Gastrocnemius medialis (tissue), 4 donors: ENCODE measurements at places on chromosomes 11 and 22. TPM values are rescaled to one million over a fixed set of nuclear protein-coding genes. Genes with fewer than 3 reads are reported as not detected.
A peak's percentile ranks its signal among the peaks of the same experiment; 100 is the strongest.

DNA sequence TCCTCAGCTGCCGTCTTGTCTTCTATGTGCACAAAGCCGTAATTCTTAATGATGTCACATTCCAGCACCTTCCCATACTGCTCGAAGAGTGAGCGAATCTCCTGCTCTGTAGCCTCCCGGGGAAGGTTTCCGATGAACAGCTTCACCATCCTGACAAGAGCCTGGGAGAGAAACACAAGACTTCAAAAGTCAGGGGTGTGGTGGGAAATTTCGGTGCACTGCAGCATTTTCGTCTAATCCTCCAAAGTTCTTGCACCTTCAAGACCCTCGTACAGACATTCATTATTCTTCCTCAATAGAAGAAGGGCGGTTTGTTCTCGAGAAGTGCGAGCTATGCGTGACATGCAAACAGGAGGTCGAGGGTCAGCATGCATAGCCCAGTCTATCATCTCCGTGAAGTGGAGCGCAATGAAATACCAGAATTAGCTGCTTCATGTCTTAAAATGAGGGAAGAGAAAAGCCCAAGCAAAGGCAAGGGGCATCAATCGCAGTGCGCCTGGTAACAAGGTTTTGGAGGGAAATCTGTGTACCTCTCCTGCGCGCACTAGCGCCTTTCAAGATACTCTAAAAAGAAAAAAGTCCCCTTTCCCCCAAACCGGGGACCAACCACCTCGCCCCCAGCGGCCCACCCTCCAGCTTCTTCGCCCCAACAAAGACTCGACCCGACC is 622 bp downstream of the RBM4B start:
- no peak for DNase-seq
- peaks cover 31% of the 10 kb centered on the region for H3K4me1 ChIP-seq
- H3K4me3 ChIP-seq = peak overlapping the region; percentile 87
- peak overlapping the region; percentile 97 for H3K27ac ChIP-seq
- no peaks in the 10 kb centered on the region for H3K27me3 ChIP-seq
- no peaks in the 10 kb centered on the region for H3K36me3 ChIP-seq

GRCh38 chr22:46829117-46829891 is 66.9 kb downstream of the TBC1D22A start:
- no peaks in the 10 kb centered on the region for H3K27me3 ChIP-seq
- no peaks in the 10 kb centered on the region for H3K36me3 ChIP-seq
- no peak overlapping the region for H3K27ac ChIP-seq
- peaks cover 22% of the 10 kb centered on the region for H3K4me1 ChIP-seq

GRCh38 chr11:95568281-95568680 is 221.3 kb downstream of the FAM76B start:
- no peaks in the 10 kb centered on the region for H3K4me1 ChIP-seq
- no peaks in the 10 kb centered on the region for H3K27me3 ChIP-seq
- no peak overlapping the region for H3K4me3 ChIP-seq

KRTAP5-9 gene
- not detected for total RNA-seq

OR52B2 gene
- total RNA-seq = not detected

CHEK1 gene
- total RNA-seq = not detected

PARVB gene
- total RNA-seq = 120 TPM

HNRNPUL2 gene
- 14.9 TPM for total RNA-seq

XKR3 gene
- total RNA-seq = not detected

KRTAP5-10 gene
- not detected for total RNA-seq

DNA sequence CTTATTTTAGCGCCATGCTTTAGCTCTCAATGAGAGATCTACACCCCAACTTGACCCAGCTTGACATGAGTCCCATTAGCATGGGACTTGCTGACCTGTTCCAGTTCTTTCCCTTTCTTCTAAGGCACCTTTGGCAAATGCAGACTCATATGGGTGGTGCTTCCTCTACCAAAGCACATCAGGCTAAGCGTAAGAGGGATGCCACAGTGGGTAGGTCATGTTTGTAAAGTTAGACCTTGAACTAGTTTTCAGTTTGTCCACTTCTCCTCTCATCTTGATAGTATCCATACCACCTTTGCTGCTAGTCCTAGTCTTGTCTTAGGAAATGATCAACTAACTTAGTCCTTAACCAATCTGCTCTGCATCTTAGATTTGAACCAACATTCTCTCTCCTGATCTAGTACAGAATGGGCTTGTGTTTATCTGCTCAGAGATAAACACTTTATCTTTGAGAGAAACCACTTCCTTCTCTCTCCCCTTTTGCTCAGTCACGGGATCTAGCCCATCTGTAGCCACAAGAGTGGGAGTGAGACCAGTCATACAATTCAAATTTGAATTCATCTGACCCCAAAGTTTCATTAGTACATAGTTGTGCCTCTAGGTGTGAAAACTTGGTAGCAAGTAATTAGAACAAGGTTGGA is 72.1 kb upstream of the CD44 start:
- no peaks in the 10 kb centered on the region for H3K27me3 ChIP-seq
- no peak for DNase-seq
- H3K4me3 ChIP-seq = no peak overlapping the region
- H3K36me3 ChIP-seq = no peaks in the 10 kb centered on the region
- H3K27ac ChIP-seq = no peak overlapping the region

DNA sequence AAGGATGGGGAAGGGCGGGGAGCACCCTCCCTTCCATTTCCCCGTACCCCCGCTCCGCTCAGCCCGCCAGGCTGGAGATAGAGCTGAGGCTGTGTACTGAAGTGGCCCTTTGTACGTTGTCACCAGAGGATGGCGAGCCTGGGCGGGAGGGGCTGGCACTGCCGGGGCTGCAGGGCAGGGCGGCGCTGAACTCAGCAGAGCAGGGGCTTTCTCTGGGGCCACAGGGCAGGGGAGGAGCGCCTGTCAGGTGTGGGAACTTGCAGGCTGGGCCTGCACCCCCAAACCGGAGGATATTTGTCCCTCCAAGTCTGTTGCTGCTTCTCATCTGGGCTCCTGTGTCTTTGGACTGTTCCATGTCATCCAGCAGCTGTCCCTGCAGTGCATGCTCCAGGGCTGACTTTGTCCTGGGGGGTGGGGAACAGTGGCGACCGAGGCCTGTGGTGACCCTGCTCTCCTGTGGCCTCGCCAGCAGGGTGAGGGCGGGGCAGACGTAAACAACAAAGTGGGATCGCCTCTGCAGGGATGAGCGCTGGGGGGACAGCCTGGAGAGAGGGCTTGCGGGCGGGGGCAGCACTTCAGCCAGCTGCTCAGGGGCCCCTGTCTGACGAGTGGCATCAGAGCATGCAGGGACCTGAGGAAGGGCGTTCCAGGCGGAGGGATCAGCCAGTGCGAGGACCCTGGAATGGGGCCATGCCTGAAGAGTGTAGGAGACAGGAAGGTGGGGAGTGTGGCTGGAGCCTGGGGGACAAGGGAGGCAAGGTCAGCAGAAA is 13.1 kb downstream of the MGAT3 start:
- H3K4me1 ChIP-seq = peaks cover 8% of the 10 kb centered on the region
- H3K27me3 ChIP-seq = no peaks in the 10 kb centered on the region
- no peaks in the 10 kb centered on the region for H3K36me3 ChIP-seq
- peak overlapping the region; percentile 72 for H3K27ac ChIP-seq
- no peak for DNase-seq

NFAM1 gene
- 0.58 TPM for total RNA-seq

DNA sequence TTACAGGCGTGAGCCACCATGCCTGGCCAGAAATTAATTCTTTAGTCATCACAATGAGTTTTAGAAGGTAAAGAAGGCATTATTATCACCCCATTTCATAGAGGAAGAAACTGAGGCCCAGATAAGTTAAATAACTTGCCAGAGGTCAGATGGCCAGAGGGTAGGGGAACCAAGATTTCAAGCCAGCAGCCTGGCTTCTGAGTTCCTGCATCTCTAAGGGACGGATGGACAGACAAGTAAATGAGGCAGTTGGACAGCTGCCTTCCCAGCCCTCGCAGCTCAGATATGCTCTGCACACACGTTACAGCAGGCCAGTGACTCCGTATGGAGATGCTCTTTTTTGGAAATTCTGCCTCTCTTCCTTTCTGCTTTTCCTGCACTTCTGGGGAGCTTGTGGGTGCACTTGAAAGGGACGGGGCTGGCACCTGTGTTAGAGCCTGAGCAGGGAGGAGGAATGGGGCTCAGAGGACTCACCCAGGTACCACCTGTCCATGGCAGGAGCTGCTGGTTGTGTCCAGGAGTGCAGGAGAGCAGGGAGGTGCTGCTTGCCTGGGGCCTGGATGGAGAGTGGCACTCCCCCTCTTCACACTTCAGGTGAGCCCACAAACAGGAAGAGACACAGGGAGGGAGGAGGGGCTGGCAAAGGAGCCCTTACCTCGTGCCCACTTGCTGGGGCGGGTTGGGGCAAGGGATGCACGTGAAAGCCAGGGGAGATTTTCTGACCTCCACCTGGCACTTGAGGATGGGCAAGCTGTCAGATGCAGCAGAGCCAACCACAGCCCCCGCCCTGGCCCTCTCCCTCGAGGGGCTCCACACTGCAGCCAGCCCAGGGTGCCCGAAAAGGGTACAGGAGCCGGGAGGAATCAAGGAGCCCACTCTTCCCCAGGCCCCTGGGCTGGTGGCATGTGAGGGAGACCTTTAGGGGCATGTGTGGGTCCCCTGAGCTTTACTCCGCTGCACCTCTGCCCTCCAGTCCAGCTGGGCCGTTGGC is 3.3 kb upstream of the FXYD2 start:
- no peak overlapping the region for H3K27ac ChIP-seq
- no peak for DNase-seq
- peaks cover 6% of the 10 kb centered on the region for H3K4me1 ChIP-seq
- no peaks in the 10 kb centered on the region for H3K36me3 ChIP-seq
- no peak overlapping the region for H3K4me3 ChIP-seq

GRCh38 chr22:41531715-41532477 is 12.4 kb downstream of the POLR3H start:
- peak overlapping the region; percentile 70 for H3K27ac ChIP-seq
- peaks cover 4% of the 10 kb centered on the region for H3K4me1 ChIP-seq
- no peak overlapping the region for H3K4me3 ChIP-seq
- H3K27me3 ChIP-seq = no peaks in the 10 kb centered on the region
- no peak for DNase-seq
- peaks cover 46% of the 10 kb centered on the region for H3K36me3 ChIP-seq

GRCh38 chr22:47548953-47549740 is 786.7 kb downstream of the TBC1D22A start:
- H3K27ac ChIP-seq = no peak overlapping the region
- H3K4me1 ChIP-seq = no peaks in the 10 kb centered on the region
- H3K4me3 ChIP-seq = no peak overlapping the region
- H3K36me3 ChIP-seq = no peaks in the 10 kb centered on the region

- no peak overlapping the region for H3K27ac ChIP-seq
- no peaks in the 10 kb centered on the region for H3K4me1 ChIP-seq
- H3K36me3 ChIP-seq = no peaks in the 10 kb centered on the region
- H3K27me3 ChIP-seq = no peaks in the 10 kb centered on the region
- DNase-seq = no peak
These were observed 17.4 kb downstream of the SUSD2 start for GRCh38 chr22:24198682-24199052.

- H3K4me1 ChIP-seq = no peaks in the 10 kb centered on the region
- no peak overlapping the region for H3K4me3 ChIP-seq
- no peak overlapping the region for H3K27ac ChIP-seq
These were observed 17.2 kb downstream of the MYEOV start for GRCh38 chr11:69310934-69311766.

GRCh38 chr11:133797554-133797953 is 47.8 kb downstream of the SPATA19 start:
- no peak overlapping the region for H3K4me3 ChIP-seq
- H3K27ac ChIP-seq = no peak overlapping the region
- H3K36me3 ChIP-seq = no peaks in the 10 kb centered on the region
- H3K27me3 ChIP-seq = no peaks in the 10 kb centered on the region
- H3K4me1 ChIP-seq = no peaks in the 10 kb centered on the region

GRCh38 chr11:36452961-36453360 is 57.1 kb downstream of the TRAF6 start:
- H3K27me3 ChIP-seq = no peaks in the 10 kb centered on the region
- no peaks in the 10 kb centered on the region for H3K36me3 ChIP-seq
- H3K4me3 ChIP-seq = no peak overlapping the region
- H3K27ac ChIP-seq = no peak overlapping the region
